ENCODE measurements at places on chromosomes 4 and X.

DNA sequence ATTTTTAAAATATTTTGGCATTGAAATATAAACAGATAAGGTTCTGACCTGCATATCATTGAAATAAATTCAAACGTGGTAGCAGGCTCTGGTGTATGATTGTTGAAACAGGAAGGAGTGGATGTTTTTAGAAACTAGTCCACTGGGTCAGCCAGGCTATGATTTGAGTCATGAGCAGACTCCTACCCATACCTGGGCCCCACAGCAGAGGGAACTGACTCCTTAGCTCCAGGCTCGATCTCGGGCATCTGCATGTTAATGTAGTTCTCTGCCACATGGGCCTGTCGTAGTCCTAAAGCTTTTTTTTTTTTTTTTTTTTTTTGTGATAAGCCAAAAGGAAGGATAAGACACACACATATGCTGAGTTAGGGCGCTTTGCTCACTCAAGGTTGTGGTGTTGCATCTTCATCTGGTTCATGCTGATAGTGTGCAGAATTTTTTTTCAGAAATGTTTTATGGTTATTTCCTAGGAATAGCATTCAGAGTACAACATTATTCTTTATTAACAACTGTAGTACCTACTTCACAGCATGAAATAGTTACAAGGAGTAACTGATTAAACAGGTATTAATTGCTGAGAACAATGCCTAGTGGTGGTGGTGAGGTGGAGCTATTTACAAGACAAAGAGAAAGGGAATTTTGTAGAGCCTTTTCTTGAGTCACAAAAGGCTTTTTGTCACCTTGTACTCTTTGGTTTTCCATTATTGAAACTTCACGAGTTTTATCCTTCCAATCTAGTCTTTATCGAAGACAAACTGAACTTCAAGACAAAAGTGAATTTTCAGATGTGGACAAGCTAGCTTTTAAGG is 27.3 kb downstream of the OFD1 start:
- no peak for DNase-seq

DNA sequence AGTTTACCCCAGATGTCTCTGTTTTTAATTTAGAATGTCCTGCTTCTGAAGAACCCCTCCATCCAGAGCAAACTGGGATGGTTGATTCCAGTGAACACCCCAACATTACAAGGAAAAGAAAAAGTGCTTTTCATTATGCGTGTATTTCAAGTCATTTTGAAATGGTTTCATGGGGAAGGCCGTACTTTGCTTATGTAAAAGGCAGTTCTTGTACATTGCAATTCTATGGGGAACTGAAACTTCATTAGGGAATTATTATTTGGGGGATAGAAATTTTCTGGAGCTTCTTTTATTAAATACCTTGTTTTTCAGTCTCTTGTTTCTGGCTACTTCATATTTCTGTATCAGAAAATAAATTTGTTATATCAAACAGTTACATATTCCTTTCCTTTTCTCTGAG is 96.9 kb upstream of the ZNF518B start:
- no peak for DNase-seq

DNA sequence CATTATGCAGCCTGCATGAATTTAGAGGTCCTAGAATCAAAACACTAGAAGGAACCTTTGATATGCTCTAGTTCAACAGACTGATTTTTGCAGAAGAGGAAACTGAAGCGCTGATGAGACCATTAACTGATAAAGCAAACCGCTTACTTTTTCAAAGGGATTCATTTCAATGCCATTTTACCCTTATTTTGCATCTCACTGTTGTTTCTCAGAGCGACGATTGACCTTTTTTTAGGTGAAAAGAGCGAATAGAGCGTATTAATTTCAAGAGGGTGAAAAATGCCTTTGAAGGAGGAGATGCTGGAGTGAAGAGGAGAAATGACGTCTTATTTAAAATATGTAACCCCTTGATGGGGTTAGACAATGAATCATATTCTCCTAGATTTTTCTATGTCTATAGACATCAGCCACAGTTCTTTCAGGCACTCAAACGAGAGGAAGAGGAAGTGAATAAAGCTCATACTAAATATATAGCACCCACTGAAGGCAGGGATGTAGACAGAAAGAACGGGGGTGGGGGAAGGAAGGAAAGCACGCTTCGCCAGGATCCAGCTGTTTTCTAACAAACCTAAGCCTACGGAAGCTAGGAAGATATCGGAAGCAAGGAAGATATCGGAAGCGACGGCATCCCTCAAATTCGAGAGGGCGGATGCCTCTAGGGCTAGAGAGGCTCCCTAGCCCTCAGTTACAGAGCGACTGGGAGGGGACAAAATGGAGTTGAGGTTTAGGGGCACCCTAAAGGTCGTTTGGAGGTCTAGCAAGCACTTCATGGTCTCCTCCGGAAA is 848 bp downstream of the ACSL4 start:
- DNase-seq, result peak; percentile 25

- peak; percentile 47 for DNase-seq
Observed at GRCh38 chr4:168831919-168832762, 177.9 kb downstream of the CBR4 start.

DNA sequence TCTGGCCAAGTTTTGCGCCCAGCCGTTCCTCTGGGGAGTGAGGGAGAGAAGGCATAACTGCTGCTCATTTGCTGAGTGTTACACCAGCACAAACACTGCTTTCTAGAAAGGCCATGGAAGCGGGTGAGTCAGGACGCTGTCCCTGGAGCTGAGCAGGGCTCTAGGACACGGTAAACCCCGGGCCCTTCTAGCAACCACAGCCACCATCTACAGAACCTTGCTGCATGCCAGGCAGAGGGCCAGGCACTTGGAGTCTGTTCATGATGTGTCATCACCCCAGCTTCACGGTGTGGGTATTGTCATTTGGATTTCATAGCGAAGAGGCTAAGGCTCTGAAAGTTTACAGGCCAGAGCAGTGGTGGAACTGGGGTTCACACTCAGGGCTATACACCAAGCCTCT is 31.8 kb upstream of the C4orf50 start:
- DNase-seq, result no peak

DNA sequence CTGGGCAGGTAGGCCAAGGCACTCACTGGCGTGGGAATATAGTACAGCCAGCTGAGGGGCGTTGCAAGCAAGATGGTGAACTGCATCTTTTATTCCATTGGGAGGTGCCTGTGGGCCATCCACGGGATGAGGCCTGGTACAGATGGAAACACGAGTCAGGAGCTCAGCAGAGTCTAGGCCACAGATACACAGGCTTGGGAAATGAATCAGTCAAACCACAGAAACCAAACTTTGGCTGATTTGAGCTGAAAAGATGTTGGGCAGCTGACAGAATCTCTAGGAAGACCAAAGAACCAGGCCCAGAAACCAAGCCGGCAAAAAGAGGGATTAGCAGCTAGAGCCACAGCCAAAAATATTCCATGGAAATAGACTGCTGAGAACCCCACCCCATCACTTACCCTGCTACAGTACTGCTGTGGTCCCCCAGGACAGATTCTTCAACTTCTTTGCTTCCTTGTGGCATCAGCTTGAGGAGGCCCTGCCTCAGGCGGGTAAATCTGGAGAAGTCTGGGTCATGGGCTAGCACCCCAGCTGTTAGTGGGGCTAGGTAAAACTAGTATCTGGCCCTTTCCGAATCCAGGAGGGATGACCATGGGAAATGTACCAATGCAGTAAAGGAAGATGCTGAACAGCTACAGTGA is 75.4 kb downstream of the TMEM131L start:
- no peak for DNase-seq

GRCh38 chrX:69137371-69138117 is 27.7 kb downstream of the PJA1 start:
- DNase-seq, result no peak

- DNase-seq, result no peak
Observed at GRCh38 chr4:28776004-28776403, 1915.4 kb downstream of the STIM2 start.
